Stimulated activated CD4-positive, alpha-beta T cell treated with anti-CD3 and anti-CD28 coated beads, Interleukin-2, amount 100 ng/mL, for 24 hours (primary cell): ENCODE measurements at places on chromosomes 16 and 17.

DNA sequence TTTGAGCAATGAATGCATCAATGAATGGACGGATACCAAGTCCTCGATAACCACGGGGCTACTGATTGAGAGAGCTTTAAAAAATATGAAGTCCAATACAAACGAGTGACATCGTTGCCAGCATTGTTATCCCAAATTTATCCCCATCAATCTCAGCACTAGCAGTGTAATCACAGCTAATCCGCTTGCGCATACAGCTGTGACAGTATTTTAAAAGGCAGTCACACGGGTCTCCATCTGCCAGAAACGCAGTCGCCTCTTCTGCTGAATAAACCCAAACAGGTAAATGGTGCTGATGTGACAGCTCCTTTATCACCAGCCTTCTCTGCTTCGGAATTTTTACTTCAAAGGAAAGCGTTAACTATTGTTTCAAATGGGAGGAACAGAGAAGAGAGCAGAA, 311.1 kb downstream of the XYLT1 start:
- no peak for DNase-seq

DNA sequence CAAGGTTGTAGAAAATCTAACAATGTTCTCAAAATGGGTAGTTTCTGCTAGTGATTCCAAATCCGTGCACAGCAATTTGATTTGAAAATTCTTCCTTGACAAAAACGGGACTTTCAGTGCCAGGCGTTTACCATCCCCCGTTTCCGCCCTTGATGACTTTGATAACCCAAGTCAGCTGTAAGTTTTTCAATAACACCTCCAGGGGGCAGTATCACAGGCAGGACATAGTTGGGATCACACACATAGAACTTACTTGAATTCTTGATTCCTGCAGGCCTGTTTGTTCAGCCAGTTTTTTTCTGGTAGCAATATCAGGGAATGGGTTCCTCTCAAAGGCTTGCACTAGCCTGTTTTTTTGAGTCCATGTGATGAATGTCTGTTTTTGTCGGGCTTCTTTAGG, 5.6 kb downstream of the DUXB start:
- no peak for DNase-seq

- no peak for DNase-seq
Observed at GRCh38 chr16:65480281-65481091, 358.6 kb upstream of the CDH11 start.

- DNase-seq, result no peak
Observed at GRCh38 chr17:20200016-20200795, 191.0 kb downstream of the SPECC1 start.

DNA sequence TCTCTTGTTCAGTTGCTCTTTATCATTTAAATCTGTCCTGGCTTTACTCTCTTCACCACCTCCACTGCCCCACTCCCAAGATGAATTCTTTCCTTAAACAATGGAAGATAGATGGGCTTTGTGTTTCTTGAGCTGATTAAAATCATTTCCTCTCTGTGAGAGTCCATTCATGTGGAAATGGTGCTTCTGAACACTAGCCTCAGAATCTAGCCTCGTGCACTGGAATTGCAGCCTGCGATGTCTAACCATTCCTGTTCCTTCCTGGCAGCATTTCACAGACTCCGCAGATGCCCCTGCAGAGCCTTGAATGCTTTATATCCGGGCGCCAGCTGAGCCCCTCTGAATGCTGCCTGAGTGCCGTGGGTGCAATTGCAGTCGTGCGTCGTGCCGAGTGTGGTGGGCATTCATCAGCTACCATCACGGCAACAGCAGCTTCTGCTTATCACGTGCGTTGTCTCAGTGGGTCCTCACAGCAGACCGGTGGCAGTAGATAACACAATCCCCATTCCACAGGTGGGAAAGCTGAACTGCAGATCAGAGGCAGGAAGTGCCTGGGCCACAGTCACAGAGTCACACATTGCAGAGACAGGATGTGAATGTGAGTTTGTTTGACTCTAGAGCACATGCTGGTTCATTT, 172.8 kb upstream of the WSCD1 start:
- no peak for DNase-seq

DNA sequence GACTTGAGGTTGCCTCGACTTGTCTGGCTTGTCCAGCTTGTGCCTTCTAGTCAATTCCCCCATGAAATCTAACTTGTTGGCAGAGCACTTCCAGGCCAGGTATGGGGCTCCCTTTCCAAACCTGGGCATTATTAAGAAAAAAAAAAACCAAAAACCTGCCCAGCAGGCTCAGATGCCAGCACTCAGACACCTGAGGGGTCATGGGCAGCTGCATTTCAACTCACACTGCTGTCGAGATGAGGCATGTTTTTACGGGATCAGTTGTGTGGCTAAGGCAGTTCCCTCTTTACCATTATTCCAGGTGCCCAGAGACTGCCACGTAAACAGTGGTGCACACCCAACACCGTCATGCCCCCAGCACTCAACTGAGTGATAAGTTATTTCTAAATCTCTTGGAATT, 17.8 kb downstream of the TMEM11 start:
- DNase-seq, result no peak

- no peak for DNase-seq
Observed at GRCh38 chr17:35129154-35129972, 7.9 kb downstream of the FNDC8 start.

DNA sequence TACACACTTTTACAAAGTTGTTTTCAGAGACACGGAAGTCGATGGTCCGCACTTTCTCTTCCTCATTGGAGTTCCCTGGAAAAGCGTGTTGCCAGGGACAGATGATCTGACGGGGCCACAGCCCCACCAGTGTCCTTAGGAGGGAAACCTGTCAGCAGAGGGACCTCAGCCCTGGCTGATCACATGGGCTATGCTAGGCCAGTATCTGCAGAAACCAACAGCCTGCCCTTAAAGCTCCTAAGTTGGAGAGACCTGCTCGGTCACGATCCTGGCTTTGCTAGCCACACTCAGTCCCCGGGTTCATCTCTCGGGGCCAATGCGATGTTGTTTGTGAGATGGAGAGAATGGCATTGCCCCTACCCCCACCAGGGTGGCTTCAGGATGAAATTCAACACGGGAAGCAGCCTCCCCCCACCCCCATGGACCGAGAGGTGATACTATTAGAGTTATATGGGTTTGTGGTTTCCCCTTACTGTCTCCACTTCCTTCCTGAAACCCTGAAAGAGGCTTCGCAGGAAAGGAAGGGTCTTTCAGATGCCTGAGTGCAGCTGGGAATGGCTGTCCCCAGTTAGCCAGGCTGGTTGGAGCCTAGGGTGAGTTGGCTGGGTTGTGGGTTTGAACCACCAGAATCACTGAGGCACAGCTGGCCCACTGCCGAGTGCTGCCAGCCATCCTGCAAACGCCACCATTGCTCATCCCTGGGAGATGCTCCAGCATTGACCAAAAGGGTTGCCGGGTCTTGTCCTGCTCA, 16.6 kb downstream of the RMI2 start:
- no peak for DNase-seq

DNA sequence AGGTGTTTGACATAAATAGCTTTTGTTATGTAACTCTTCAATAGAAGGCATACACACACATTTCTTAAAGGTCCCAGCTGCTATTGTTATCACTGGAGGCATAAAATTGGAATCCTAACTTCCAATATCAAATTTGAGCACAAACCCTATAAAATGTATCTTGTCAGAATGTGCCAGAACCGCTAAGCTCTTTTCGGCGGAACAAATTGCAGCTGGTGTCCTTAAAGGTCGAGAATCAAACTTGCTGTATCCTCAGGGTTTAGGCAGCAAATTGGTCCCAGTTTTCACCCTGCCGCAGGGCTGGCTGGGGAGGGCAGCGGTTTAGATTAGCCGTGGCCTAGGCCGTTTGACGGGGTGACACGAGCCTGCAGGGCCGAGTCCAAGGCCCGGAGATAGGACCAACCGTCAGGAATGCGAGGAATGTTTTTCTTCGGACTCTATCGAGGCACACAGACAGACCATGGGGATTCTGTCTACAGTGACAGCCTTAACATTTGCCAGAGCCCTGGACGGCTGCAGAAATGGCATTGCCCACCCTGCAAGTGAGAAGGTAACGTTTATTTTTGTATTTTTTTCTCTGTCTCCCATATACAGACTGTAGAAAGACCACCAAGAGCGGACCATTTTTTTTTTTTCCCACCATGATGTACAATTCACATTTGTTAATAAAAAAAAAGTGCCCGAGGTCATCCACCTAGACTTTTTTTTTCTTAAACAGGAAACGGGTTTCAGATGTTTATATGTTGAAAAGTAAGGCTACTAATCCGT, 297.1 kb downstream of the IRF8 start:
- no peak for DNase-seq

GRCh38 chr16:30853758-30854157, 40.1 kb downstream of the BCL7C start:
- DNase-seq, result no peak

- DNase-seq, result no peak
Observed at GRCh38 chr16:27723711-27724481, 174.0 kb downstream of the KATNIP start.

- no peak for DNase-seq
Observed at GRCh38 chr17:69518951-69519350, 104.5 kb downstream of the MAP2K6 start.

DNA sequence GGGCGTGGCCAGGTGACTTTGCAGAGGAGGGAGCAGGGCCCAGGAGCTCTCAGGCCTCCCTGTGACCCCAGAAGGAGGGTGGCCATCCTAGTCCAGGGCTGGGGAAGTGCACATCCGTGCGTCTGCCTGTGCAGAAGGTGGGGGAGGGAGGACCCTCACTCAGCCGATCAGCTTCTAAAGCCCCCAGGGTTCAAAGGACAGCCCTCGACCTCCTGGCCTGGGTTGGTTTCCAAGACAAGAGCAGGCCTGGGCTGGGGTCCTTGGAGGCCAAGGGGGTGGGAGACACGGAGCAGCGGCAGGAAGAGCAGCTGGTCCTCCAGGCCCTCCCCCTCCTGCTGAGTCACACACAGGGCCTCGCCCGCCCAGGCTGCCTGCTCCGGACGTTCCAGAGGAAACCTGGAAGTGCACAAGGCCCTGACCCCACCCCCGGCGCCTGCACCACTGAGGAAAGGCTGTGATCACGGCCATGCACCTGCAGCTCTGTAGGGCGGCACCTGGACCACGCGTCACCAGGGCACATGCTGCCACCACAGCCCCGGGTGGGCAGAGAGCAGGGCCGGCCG, 67.1 kb upstream of the ZNF469 start:
- DNase-seq, result no peak

DNA sequence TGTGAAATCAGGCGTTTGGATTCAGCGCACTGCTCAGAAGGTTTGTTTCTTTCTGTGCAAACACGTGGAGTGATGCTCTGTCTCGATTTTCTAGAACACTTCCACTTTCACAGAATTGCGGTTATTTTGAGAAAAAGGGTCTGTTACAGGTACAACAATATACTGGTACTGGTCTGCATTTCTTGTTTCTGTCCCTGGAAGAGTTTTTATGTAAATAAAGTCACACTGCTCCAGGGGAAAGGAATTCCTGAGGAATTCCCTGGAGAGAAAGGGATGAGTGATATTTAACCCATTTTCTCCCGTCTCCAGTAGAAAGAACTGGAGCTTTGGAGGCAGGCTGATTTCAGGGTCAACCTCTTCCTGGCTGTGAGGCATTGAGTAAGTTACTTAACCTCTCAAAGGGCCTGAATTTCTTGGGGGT, 16.2 kb upstream of the RMI2 start:
- no peak for DNase-seq

GRCh38 chr16:49640581-49640980, 215.3 kb downstream of the ZNF423 start:
- DNase-seq, result no peak

DNA sequence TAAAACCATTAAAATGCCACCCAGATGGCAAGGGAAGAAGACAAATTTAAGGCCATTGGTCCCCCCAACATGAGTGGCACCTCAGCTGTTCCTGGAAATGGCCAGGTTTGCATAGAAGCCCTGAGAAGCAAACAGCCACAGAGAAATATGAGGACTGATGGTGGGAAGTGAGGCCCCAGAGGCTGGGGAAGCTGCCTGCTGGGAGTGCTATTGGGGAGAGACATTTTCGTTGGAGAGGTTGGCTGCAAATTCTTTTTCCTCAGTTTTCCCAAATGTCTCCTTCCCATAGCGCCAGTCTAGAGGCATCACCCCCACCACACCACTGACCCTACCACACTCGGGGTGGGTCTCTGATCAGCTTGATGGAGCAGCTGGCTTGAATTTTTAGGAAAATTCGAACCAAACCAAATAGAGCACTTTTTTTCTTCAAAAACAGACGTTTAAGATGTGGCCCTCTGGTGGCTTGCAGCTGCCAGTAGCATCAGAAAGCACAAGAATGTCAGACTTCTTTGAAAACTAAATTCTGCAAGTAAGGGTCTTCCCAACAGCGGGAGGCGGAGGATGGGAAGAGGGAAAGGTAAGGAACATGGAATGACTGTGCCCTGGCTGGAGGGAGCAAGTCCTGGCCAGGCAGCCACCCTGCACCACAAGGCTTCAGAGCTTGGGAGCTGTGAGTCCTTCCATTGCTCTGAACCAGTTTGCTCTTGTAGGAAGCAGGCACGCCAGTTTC, 13.2 kb upstream of the SLC12A3 start:
- no peak for DNase-seq

DNA sequence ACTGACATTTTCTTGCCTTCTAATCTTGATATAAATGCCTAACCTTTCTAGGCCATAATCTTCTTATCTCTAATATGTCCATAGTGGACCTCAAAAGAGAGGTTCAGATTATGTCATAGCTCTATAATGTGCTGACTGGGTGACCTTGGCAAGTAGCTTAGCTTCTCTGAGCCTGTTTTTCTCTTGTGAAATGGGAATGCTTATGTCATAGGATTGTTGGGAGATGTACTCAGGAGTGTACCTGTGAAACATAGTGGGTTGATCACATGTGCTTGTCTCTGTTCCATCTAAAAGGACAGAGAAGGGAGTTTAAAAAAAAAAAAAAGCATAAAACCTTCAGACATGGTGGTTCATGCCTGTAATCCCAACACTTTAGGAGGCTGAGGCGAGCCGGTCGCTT, 2.4 kb downstream of the MED9 start:
- DNase-seq, result no peak

GRCh38 chr16:27727941-27728340, 178.0 kb downstream of the KATNIP start:
- DNase-seq, result no peak

- no peak for DNase-seq
Observed at GRCh38 chr16:57029161-57030160, 40.1 kb downstream of the NLRC5 start.

- no peak for DNase-seq
Observed at GRCh38 chr17:19365833-19366636, 3.5 kb upstream of the B9D1 start.

DNA sequence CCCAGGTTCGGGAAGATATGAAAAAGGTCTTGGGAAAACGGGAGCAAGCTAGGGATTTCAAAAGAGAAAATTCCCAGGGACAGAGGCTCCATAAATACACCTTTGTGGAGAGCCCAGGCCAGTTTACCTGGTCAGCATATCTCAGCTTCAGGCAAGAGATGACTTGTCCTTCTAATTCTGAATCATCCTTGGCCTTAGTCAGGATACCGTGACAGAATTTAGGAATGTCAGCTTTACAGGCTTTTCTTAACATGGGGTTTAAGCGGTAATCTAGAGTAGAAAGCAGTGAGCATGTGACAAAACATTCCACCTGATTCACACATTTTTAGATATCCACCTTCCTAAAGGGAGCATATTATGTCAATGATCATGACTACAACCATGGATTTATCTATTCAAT, 41.1 kb upstream of the CLEC18B start:
- no peak for DNase-seq
